ENCODE measurements at places on chromosomes 11 and 22. TPM values are rescaled to one million over a fixed set of nuclear protein-coding genes. Genes with fewer than 3 reads are reported as not detected.

LDLRAD3 gene
- total RNA-seq, result 19.1 TPM

SAAL1 gene
- total RNA-seq, result 14.3 TPM

C1QTNF5 gene
- 24.2 TPM for total RNA-seq

POU2AF1 gene
- total RNA-seq, result not detected

PGR gene
- 0.49 TPM for total RNA-seq

RPS6KA4 gene
- total RNA-seq, result 61.0 TPM

KRTAP5-9 gene
- not detected for total RNA-seq

OR51I1 gene
- not detected for total RNA-seq

APOBEC3B gene
- 6.0 TPM for total RNA-seq

DRD4 gene
- total RNA-seq, result not detected

ANO5 gene
- total RNA-seq, result not detected

C11orf42 gene
- total RNA-seq, result not detected

RTN4R gene
- total RNA-seq, result 0.54 TPM

SAA4 gene
- total RNA-seq, result not detected

HBG2 gene
- total RNA-seq, result not detected

ANAPC15 gene
- 15.5 TPM for total RNA-seq

CD248 gene
- 180 TPM for total RNA-seq

DMC1 gene
- total RNA-seq, result under 0.01 TPM

PLAAT4 gene
- 11.5 TPM for total RNA-seq

C11orf91 gene
- not detected for total RNA-seq

MLC1 gene
- 1.6 TPM for total RNA-seq

MPZL3 gene
- total RNA-seq, result 0.49 TPM

APOL4 gene
- total RNA-seq, result not detected

OR51B2 gene
- not detected for total RNA-seq

HNRNPUL2 gene
- total RNA-seq, result 20.2 TPM

POU2AF2 gene
- not detected for total RNA-seq

CBLIF gene
- not detected for total RNA-seq

ST14 gene
- not detected for total RNA-seq

APOA4 gene
- total RNA-seq, result not detected

FGF4 gene
- not detected for total RNA-seq

OR52R1 gene
- not detected for total RNA-seq

MMP12 gene
- total RNA-seq, result not detected

HEPN1 gene
- not detected for total RNA-seq

CASP5 gene
- not detected for total RNA-seq
